ENCODE measurements at places on chromosomes 6 and 20. TPM values are rescaled to one million over a fixed set of nuclear protein-coding genes. Genes with fewer than 3 reads are reported as not detected.

SLC26A8 gene
- not detected for total RNA-seq

HM13 gene
- total RNA-seq: 179 TPM

TCEA2 gene
- 34.2 TPM for total RNA-seq

PLCB1 gene
- total RNA-seq: 18.1 TPM

FBXO9 gene
- total RNA-seq: 28.7 TPM
